Stimulated activated naive CD4-positive, alpha-beta T cell treated with Interleukin-2 at 50 U/mL for 16 hours (primary cell): ENCODE measurements at places on chromosomes 11 and 22.

DNA sequence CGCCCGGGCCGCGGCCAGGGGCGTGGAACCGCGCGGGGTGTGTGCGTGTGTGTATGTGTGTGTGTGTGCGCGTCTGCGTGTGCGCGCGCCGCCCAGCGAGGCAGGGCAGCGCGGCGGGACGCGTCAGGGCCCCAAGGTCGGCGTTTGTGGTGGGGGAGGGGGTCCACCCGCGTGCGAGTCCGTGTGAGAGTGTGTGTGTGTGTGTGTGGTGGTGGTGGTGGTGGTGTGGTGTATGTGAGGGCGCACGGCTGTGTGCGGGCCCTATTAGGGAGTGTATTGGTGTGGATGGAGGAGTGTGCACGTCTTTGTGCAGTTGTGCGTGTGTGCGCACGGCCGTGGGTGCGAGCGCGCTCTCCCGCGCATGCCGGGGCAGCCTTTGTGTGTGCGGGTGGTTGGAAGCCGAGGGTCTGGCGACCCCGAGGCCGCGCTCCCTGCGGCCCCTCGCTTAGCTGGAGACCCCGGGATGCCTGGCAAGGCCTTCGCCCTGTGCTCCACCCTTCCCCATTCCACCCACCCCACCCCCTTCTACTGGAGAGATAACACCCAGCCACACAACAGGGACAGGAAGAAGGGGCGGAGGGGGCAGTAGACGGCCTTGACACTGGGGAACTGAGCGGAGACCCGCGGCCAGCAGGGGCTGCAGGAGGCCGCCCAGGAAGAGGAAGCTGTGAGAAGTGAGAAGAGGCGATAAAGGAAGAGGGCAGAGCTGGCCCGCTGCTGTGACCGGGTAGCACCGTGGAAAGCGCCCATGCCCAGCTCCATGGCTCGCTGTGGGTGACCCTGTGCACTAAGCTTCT is 528 bp upstream of the ARRB1 start:
- peak; percentile 58 for DNase-seq

DNA sequence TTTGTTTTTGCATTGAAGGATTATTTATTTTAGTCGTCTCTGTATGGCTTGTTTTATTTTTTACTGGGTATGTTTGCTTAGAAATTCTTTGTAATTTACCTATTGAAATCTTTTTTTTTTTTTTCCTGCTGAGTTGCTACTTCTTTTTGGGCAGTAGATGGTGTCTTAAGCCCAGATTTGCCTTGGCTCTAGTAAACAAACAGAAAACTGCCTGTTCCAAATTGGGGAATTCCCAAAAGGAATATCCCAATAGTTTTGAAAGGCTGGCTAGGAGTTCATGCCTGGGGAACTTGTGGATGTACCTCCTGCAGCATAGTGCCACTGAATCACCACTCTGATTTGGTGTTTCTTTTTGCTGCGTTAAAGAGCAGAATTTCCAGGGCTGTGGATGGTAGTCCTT is 17.7 kb downstream of the PAMR1 start:
- no peak for DNase-seq

DNA sequence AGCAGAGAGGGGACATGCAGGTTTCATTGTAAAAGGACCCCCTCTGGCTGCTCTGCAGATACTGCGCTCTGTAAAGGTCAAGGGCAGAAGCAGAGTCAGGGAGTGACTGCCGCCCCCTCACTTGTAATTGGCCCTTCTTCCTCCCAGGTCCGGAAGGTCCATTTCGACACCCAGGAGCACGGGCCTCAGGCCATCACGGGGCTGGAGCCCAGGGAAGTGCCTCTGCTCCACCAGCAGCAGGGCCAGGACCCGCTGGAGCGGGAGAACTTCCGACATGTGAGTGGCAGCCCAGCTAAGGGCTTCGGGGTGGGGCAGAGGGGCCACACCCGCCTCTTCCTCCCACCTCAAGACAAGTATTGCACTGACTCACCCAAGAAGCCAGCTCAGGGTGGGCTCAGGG is 24.0 kb upstream of the LRRC10B start:
- DNase-seq, result no peak

- DNase-seq, result no peak
These were observed 12.6 kb downstream of the PRDM11 start for GRCh38 chr11:45158891-45159605.

GRCh38 chr22:30204015-30204741 is 42.4 kb downstream of the LIF start:
- no peak for DNase-seq

GRCh38 chr22:43992331-43992821 is 31.7 kb upstream of the PARVB start:
- DNase-seq, result no peak

GRCh38 chr11:73982595-73982989 is at the start of gene UCP2:
UCP2 (minus strand) TSS chr11:73982843; CDS start chr11:73978378, 4,465 bp downstream.
- peak; percentile 83 for DNase-seq

DNA sequence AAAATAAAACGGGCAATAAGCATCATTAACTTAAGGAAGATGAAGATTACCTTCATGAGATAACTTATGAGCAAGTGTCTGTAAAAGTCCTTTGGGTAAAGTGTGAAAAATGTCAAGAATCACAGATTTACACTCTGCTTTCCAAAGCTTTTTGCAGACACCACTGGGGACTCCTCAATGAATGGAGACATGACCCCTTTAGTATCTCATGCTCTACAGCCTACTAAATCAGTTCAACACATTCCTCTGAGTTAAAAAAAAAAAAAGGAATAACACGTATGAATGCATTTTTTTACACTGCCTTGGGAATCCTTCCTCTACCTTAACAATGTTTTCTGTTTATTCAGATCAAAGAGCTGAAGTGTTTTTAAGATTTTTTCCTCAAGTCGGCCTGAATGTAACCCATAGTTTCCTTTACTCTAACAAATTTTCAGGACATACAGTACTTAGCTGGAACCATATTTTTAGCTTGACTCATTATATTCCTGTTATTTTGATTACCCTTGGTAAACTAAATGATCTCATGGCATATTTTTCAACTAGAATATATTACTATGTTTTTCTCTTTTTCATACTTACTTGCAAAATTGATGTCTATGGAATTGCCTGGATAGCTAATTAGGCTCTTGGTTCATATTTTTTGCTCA is 25.9 kb upstream of the RAB30 start:
- no peak for DNase-seq

DNA sequence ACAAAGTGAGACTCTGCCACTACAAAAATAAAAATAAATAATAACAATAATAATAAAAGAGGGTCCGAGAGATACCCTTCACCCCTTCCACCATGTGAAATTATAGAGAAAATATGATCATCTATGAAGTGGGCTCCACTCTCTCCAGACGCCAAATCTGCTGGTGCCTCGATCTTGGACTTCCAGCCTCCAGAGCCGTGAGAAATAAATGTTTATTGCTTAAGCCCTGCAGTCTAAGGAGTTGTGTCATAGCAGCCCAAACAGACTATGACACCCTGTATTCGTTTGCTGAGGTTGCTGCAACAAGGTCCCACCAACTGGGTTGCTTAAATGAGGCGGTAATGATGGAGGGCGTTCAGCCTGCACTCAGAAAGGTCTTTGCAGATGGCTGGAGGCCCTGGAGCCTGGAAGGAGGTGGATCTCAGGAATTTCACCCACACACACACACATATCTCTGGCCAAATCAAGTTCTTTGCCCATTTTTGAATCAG is 7.6 kb upstream of the SEPTIN5 start:
- no peak for DNase-seq

DNA sequence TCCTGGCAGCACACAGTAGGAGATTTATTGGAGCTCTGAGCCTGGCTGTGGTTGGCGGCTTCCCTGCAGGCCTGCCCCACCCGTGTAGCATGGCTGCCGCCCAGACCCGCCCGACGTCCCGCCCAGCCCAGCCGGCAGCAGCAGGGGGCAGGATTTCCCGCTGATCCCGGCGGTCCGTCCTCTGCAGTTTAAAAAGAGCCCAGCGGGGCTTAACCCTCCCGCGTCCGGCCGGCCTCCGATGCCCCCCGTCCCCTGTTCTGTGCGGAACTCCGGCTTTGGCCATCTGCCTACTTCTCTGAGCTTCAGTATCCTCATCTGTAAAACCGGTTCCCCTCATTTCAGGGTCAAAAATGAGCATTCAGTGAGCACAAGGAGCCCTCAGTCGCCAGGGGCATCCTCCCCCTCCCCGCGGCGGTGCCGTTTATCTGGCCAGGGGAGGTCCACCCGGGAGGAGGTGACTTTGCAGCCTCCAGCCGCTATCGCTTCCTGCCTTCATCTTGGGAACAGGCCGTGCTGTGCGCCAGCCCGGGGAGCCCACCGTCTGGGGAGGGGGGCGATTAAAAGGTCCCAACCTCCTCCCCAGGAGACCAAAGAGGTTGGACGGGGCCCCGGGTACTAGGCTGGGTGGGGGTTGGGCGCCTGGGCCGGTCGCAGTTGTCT is at the start of gene GAS2L1:
Gene GAS2L1, plus strand, starts transcription at position 476 of the 660 bp plus-strand sequence. CDS start 1,456 bp downstream, outside the sequence.
- peak; percentile 29 for DNase-seq

- DNase-seq, result no peak
These were observed 3.0 kb upstream of the INPPL1 start for GRCh38 chr11:72221386-72222075.

DNA sequence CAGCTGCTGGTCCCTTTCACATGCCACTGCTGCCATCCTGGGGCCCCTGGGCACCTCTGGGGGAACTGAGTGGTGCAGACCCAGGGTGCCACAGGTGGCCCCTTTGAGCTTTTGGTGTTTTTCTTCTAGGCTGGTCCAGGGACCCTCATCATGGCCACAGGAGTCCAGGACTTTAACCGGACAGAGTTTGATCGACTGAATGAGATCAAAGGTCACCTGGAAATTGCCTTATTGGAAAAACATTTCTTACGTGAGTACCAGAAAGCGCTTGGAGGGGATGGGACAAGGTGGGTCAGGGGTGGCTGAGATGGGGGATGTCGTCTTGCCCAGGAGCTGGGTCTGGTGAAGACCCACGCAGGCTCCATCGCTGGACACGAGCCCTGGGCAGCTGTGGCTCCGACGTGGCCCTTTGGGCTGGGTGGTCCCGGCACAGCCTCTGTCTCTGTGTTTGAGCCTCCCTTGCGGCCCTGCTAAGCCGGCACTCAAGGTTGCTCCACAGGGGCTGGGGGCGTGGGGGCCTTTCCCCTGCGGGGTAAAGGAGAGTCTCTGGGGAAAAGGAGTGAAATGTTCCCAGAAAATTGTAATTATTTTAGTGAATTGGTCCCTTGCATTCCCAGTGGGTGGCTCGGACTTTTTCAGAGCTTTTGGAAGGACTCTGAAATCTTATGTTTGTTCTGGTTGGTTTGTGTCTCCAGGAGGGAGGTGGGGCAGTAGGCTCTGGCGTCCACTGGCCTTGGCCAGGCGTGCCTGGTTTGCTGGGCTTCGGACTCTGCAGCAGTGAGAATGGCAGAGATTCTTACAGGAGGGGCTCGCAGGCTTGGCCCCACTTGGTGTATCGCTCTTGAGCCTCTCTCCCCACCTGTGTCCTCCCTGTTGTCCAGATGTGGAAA is 17.8 kb downstream of the GRAMD4 start:
- no peak for DNase-seq

DNA sequence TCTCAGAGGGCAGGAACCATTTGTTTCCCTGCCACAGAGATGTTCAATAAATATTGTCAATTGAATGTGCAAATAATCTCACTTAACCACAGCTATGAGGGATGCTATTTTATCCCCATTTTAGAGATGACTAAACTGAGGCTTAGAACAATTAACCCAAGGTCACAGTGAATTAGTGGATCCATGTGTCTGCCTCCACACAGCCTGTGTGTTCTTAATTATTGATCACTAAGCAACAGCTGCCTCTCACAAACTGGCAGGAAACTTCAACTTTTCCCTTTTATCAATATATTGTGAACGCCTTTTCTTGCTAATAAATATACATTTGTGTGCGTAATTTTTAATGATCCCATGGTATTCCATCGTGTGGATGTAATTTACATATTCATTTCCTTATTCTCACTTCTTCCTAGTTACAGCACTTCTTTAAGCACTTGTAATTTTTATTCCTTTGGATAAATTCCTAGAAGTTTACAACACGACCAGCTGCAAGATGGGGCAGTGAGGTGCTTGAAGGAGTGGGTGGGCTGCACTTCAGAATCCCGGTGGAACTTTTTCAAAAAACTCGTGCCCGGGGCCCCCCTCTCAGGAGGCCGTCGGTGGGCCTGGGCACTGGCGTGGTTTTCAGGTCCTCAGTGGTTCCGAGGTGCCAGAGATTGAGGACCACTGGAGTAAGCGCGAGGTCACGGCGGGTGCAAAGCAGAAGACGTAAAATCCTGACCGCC is 915 bp upstream of the SREBF2 start:
- no peak for DNase-seq

- no peak for DNase-seq
These were observed 379 bp upstream of the BRMS1 start for GRCh38 chr11:66345316-66345649.

DNA sequence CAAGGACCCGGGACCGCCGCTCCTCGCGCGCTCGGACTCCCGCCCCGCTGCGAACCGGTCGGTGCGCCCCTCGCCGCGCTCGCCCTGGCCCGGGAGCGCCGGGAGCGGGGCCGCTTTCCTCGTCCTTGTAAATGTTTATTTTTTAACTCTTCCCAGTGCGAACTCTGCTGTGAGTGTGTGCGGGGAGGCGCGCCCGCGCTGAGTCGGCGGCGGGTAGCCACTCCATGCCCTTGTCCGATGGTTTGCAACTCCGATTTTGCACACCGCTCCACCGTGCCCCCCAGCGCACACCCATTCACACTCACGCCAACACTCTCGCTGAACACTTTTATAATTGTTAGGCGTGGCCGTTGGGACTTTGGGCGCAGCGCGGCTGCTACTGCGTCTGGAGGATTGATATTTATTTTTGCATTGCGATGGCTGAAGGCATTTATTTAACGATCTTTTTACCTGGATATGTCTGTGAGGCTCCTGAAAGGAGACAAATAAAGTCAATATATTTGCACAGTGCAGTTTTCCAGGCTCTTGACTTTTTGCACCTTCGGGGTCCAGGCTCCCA is 1.0 kb downstream of the C11orf96 start:
- DNase-seq, result no peak

DNA sequence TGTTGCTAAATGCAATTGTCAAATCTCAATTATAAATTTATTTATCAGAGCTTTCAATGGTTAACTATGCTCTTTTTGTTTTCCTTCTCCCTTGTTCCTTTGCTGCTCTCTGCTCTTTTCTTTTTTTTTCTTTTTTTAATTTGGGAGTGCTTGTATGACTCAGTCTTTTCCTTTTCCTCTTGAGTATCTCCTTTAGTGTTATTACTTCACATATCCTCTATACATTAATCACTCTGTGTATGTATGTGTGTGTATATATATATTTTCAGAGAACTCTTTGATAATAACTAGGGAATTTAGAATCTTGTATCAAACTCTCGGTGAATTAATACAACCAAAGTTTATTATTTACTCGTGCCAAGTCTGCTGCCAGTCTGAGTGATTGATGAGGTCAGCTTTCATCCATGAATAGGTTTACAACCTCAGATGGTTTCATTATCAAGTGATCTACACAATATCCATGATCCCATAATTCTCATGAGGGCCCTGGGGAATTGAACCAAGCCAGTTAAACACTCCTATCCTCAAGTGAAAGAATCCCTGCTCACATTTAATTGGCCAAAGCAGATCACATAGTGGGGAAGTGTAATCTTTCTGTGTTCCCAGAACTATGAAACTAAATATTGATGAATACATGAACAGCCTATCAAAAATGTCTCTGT is 743.4 kb upstream of the CNTN5 start:
- no peak for DNase-seq

DNA sequence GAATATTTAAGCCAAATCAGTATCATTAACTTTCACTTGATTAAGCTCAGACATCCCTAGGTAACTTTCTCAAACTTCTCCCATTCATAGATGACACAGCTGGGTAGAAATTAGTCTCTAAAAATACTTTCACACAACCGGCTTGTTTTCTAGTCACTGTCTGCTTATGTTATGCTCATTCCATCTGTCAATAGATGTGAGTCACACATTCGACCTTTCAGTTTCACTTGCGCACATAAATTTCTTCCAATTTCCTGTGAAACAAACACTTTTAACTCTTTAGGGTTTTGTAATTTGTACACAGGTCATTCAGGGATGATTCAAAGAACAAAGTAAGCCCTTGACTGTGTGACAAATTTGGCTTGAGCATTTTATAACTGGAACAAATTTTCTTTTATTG is 723.0 kb downstream of the KCNA4 start:
- DNase-seq, result no peak
